CD4-positive, alpha-beta T cell treated with Interferon alpha-2 for 1 hour (primary cell): ENCODE measurements at places on chromosomes 11 and 22.
A peak's percentile ranks its signal among the peaks of the same experiment; 100 is the strongest.

GRCh38 chr22:47919001-47919441, 1156.6 kb downstream of the TBC1D22A start:
- DNase-seq = no peak

DNA sequence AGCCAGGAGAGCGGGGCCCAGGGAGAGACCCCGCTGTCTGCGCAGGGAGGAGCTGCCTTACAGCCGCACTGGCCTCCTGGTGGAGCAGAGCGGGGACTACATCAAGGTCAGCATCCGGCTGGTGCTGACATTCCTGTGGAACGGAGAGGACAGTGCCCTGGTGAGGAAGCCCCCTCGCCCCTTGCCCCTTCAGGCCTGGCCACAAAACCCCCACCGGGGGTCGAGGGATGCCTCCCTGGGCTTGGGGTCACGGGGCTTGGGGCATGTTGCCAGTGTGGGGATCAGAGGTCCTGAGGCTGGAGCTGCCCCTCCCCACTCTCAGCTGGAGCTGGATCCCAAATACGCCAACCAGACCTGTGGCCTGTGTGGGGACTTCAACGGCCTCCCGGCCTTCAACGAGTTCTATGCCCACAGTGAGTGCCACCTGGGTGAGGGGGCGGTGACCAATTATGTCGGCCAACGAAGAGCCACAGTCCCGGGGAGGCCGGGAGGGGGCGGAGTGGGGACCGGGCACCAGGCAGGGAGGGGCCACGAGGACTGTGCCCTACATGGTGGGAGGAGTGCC, 4.2 kb downstream of the MUC5B start:
- DNase-seq = no peak

DNA sequence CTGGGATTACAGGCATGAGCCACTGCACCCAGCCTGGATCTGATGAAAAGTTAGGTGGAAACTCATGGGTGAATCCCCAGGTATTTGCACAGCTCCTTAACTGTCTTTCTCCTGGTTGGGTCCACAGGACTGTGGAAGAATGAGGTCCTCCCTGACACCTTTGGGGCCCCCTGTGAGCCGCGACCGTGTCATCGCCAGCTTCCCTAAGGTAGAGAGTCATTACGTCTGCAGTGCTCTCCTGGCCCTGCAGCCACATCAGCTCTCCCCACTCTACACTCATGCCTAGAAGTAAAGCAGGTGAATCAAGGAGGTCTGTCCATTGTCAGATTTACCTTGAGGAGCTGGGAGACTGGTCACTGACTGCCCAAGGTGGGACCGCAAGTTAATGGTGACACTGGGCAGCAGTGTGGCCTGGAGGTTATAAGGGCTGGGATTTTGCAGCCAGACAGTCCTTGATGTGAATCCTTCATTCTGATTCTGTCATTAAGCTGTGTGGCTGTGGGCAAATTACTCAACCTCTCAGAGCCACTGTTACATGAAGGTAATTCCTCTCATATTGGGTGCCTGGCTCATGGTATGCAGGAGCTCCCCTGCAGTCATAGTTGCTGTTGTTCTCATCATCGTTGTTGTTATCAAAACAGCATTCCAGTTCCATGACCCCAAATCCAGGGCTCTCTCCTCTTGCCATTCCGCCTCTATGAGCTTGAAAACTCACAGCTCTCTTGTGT, 1.4 kb downstream of the RAB36 start:
- no peak for DNase-seq

DNA sequence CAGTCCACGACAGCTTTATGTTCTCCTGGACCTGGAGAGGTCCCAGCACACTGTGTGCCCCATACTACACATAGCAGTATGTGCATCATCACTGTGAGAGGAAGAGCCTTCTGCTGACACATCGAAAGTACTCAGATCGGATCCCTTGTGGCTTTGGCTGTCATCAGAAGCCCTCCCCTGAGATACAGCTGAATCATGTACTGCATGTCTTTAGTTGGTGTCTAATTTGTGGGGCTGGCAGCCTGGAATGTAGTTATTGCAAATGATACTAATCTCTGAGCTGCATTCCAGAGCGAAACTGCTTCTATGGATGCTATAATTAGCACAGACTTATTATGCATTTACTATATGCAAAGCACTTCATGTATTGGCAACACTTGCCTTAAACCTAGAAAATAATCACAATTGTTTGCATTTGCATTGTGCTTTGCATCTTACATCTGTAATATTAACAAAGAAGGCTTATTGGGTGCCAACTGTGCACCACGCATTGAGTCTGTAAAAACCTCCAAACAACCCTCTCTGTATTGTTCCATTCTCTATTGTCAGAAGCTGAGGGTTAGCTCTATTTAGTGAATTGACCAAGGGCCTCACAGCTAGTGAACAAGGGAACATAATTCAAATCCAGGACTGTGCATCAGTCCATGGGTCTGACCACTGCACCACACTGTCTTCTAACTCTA, 89.2 kb upstream of the CRTAM start:
- peak; percentile 58 for DNase-seq
